ENCODE measurements at places on chromosomes 12 and 14.

GRCh38 chr12:132554845-132555630 is 55.3 kb downstream of the LRCOL1 start:
- no peaks in the 10 kb centered on the region for H3K36me3 ChIP-seq
- no peaks in the 10 kb centered on the region for H3K27me3 ChIP-seq
- H3K4me1 ChIP-seq: peaks cover 25% of the 10 kb centered on the region
- no peak overlapping the region for H3K4me3 ChIP-seq
- DNase-seq: no peak
- no peak overlapping the region for H3K27ac ChIP-seq

DNA sequence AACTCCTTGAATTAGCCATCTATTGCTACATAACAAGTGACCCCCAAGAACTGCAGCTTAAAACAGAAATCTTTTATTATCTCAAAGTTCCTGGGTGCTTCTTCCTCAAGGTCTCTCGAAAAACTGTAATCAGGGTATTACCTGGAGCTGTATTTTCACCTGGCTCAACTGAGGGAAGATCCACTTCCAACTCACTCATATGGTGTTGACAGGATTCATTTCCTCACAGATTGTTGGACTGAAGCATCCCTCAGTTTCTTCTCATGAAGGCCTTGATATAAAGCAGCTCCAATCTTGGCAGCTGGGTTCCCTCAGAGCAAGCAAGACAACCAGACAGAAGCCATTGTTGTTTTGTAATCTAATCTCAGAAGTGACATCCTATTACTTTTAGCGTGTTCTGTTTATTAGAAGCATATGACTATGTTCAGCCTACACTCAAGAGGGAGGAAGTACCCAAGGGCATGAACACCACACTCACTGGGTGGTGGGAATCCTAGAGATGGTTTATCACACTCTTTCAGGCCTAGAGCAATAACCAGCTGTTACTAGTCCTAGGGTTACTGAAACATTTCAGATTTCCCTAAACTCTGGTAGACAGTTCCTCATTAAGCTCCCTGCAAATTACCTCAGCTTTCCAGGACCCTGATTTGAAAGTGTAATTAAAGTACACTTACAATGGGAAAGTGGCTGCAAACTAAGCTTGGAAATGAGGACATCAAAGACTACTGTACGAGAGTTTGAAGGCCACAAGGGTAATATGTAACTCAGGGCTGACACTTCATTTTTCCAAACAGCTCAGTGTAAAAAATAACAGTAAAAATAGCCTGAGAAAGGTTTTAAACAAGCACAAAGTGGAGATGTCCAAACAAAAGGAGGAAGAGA is 222.2 kb downstream of the SEC23A start:
- no peak overlapping the region for H3K4me3 ChIP-seq
- H3K36me3 ChIP-seq: no peaks in the 10 kb centered on the region
- peaks cover 4% of the 10 kb centered on the region for H3K27me3 ChIP-seq

- H3K36me3 ChIP-seq: peaks cover 70% of the 10 kb centered on the region
- no peak overlapping the region for H3K4me3 ChIP-seq
Observed at GRCh38 chr12:51766067-51766676, 82.3 kb downstream of the FIGNL2 start.

GRCh38 chr12:122422730-122423257 is 325 bp upstream of the CLIP1 start:
- peaks cover 15% of the 10 kb centered on the region for H3K4me1 ChIP-seq
- H3K4me3 ChIP-seq: peak overlapping the region; percentile 81
- H3K27ac ChIP-seq: peak overlapping the region; percentile 70
- no peaks in the 10 kb centered on the region for H3K36me3 ChIP-seq
- peak; percentile 70 for DNase-seq

- peaks cover 22% of the 10 kb centered on the region for H3K36me3 ChIP-seq
- no peak overlapping the region for H3K4me3 ChIP-seq
- H3K4me1 ChIP-seq: peaks cover 13% of the 10 kb centered on the region
- DNase-seq: no peak
Observed at GRCh38 chr14:104935955-104936354, 11.3 kb downstream of the PLD4 start.

- no peaks in the 10 kb centered on the region for H3K4me1 ChIP-seq
- no peak overlapping the region for H3K27ac ChIP-seq
- no peak overlapping the region for H3K4me3 ChIP-seq
- no peak for DNase-seq
- H3K36me3 ChIP-seq: no peaks in the 10 kb centered on the region
Observed at GRCh38 chr12:30213166-30213565, 429.4 kb upstream of the TMTC1 start.

DNA sequence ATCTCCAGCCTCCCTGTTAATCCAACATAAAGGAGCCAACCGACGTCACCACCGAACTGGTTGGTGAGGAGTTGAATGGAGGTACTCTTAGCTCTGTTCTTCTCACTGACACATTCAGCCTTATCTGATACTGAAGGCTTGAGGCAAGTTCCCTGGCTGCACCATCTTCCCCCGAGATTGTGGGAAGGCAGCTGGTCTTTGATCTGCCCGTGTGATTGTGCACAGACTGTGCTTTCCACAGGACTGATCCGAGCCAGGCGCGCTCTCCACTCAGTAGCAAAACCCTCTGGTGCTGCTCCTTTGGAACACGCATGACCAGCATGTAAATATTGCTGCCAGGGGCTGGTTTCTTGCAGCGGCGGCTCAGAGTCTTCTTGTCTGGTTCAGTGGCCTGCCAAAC is 30.1 kb upstream of the DLK1 start:
- peaks cover 38% of the 10 kb centered on the region for H3K4me1 ChIP-seq
- peaks cover 17% of the 10 kb centered on the region for H3K27me3 ChIP-seq
- H3K4me3 ChIP-seq: no peak overlapping the region
- H3K36me3 ChIP-seq: no peaks in the 10 kb centered on the region
- no peak for DNase-seq

- no peak for DNase-seq
- H3K36me3 ChIP-seq: no peaks in the 10 kb centered on the region
- H3K27me3 ChIP-seq: no peaks in the 10 kb centered on the region
Observed at GRCh38 chr12:22624548-22624869, 462 bp upstream of the ETNK1 start.

DNA sequence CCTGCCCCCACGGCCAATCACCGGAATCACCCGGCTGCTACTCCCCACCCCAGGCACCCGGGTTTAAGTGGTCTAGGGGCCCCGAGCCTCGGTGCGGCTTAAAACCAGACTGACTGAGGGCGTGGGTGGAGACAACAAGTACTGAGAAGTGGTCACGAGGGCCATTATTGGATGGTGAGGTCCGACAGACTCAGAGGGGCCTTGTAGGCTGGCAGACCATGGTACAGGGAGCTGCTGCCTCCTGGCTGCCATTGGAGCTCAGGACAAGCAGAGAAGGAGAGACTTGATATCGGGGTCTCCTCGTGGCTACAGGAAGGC is 54.1 kb downstream of the FBRSL1 start:
- H3K4me1 ChIP-seq: peaks cover 33% of the 10 kb centered on the region
- H3K27ac ChIP-seq: no peak overlapping the region
- H3K36me3 ChIP-seq: peaks cover 26% of the 10 kb centered on the region
- no peaks in the 10 kb centered on the region for H3K27me3 ChIP-seq
- H3K4me3 ChIP-seq: no peak overlapping the region
- no peak for DNase-seq

DNA sequence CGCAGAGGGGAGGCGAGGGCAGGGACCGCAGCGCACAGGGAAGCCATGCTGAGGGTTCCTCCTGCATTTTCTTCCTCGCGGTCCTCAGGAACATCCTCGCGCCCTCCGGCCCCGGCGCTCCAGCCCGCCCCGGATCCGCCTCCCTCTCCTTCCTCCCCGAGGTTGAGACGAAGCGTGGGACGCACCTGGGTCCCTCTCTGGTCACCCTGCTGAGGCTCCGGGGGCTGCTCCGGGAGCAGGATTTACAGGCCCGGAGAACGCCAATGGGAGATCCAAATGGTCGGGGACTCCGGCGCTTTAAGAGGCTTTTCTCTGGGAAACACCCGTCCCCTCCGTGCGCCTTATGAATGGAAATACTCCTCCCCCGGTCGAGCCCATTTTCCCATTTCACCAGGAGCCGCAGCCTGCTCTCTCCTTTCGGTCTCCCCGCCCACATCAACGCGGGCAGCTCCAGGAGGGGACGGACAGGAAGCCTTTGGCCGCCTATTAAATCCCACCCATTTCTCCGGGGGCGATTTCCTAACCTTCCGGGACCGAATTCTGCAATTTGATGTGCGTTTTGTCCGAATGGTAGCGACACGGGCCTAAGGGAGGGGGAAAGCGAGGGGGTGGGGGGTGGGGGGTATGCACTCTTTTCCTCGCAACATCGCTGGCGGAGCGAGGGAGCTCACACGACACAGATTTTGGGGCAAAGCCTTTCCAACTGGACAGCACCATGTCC is at the start of gene UNC79:
Gene UNC79, plus strand, starts transcription at position 625 of the 721 bp plus-strand sequence. Its CDS starts 91 bp downstream, at position 716.
- no peaks in the 10 kb centered on the region for H3K36me3 ChIP-seq
- H3K4me1 ChIP-seq: peaks cover 10% of the 10 kb centered on the region
- no peak within 1 kb of the TSS for H3K27ac ChIP-seq
- DNase-seq: no peak
- peaks cover 28% of the 10 kb centered on the region for H3K27me3 ChIP-seq
- peak within 1 kb of the TSS; percentile 46 for H3K4me3 ChIP-seq

GRCh38 chr14:68779761-68780323 is 13.0 kb downstream of the ZFP36L1 start:
- peak overlapping the region; percentile 85 for H3K27ac ChIP-seq
- no peak overlapping the region for H3K4me3 ChIP-seq
- H3K36me3 ChIP-seq: no peaks in the 10 kb centered on the region
- H3K4me1 ChIP-seq: peaks cover 38% of the 10 kb centered on the region

GRCh38 chr12:6333566-6333965 is 8.3 kb downstream of the TNFRSF1A start:
- no peak overlapping the region for H3K4me3 ChIP-seq
- peak; percentile 80 for DNase-seq
- H3K4me1 ChIP-seq: peaks cover 55% of the 10 kb centered on the region
- H3K27ac ChIP-seq: peak overlapping the region; percentile 99
- no peaks in the 10 kb centered on the region for H3K27me3 ChIP-seq

- H3K4me1 ChIP-seq: peaks cover 2% of the 10 kb centered on the region
- H3K27me3 ChIP-seq: no peaks in the 10 kb centered on the region
- DNase-seq: no peak
- H3K4me3 ChIP-seq: no peak overlapping the region
- H3K27ac ChIP-seq: no peak overlapping the region
Observed at GRCh38 chr14:74660167-74660566, 48.1 kb upstream of the LTBP2 start.

- no peak overlapping the region for H3K4me3 ChIP-seq
- no peak overlapping the region for H3K27ac ChIP-seq
- H3K27me3 ChIP-seq: no peaks in the 10 kb centered on the region
- no peaks in the 10 kb centered on the region for H3K36me3 ChIP-seq
- H3K4me1 ChIP-seq: no peaks in the 10 kb centered on the region
Observed at GRCh38 chr12:102865821-102866615, 51.0 kb downstream of the PAH start.

GRCh38 chr12:64876388-64877071 is 52.1 kb downstream of the TBC1D30 start:
- peaks cover 11% of the 10 kb centered on the region for H3K27me3 ChIP-seq
- no peaks in the 10 kb centered on the region for H3K36me3 ChIP-seq
- H3K27ac ChIP-seq: no peak overlapping the region
- no peaks in the 10 kb centered on the region for H3K4me1 ChIP-seq

DNA sequence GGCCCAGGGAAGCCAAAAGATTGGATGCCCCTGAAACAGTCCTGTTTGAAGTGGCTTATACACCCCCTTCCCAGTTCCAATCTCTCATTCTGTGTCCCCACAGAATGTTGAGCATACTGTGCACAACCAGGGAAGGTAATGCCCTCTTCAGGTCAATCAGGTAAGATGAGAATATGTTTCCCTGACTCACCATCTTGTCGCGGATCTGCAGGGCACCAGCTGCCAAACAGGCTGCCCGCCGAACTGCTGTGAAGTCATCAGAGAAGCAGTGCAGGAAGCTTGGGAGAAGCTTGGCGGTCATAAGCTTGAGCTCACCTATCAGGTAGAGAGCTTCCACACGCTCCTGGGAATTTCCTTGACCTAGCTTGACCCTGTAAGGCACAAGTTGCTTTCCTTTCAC is 9.6 kb downstream of the RIOX1 start:
- DNase-seq: no peak
- no peaks in the 10 kb centered on the region for H3K27me3 ChIP-seq
- H3K27ac ChIP-seq: no peak overlapping the region
- H3K4me3 ChIP-seq: no peak overlapping the region
- peaks cover 19% of the 10 kb centered on the region for H3K36me3 ChIP-seq

DNA sequence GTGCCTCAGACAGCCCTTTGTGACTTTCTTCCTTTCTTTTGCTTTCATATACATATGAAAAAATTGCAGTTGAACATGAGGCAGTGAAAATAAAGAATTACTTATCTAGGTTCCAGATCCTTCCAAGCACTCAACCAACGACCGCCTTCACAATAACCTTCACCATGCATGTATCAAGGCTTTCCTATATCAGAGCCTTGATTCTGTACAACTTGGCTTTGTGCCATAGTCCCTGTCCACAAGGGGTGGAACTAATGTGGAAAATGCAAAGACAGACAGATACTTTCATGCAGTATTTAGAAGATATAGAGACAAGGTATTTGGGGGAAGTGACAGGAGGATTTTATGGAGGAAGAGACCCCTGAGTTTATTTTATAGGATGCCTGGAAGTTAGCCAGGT is 48.6 kb upstream of the PLEKHA5 start:
- no peak for DNase-seq
- H3K27me3 ChIP-seq: no peaks in the 10 kb centered on the region
- no peak overlapping the region for H3K4me3 ChIP-seq
- no peaks in the 10 kb centered on the region for H3K4me1 ChIP-seq
- no peak overlapping the region for H3K27ac ChIP-seq

DNA sequence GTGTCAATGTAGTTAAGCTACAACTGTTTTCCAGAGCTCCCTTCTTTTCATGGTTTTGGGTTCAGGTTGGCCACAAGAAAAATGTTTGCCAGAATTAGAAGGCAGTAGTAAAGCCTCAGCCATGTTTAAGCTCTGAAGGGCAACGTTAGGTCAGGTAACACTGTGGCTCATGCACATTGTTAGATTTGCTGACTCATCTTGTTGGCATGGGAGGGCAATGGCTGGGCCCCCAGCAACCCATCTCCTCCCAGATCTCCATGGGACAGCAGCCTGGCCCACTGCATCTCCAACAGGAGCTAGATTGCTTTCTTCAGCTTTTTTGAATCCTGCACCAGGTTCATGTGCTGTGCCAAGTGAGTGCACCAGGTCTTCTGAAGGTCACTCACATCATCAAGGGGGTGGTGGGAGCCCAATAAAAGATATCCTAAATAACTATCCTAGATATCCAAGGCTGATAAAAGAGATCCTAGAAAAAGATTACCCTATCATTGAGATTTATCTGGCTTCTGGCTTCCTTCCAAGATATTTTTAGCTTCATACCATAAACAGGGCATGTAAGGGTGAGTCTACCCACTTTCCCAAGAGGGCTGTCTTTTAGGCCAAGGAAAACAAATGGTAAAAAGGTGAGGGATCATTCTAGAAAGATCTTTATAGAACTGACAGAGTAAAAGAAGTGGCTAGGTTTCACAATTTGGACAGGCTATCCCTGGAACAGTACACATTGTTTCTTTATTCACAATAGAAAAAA is 28.9 kb downstream of the PTGER2 start:
- peaks cover 6% of the 10 kb centered on the region for H3K4me1 ChIP-seq
- DNase-seq: no peak
- no peak overlapping the region for H3K4me3 ChIP-seq
- no peaks in the 10 kb centered on the region for H3K27me3 ChIP-seq
- no peaks in the 10 kb centered on the region for H3K36me3 ChIP-seq
- peak overlapping the region; percentile 0 for H3K27ac ChIP-seq

GRCh38 chr14:86372402-86372801 is 842.5 kb downstream of the FLRT2 start:
- H3K27ac ChIP-seq: no peak overlapping the region
- H3K36me3 ChIP-seq: no peaks in the 10 kb centered on the region
- no peak for DNase-seq
- no peaks in the 10 kb centered on the region for H3K4me1 ChIP-seq
- no peak overlapping the region for H3K4me3 ChIP-seq
- H3K27me3 ChIP-seq: no peaks in the 10 kb centered on the region

- H3K4me1 ChIP-seq: no peaks in the 10 kb centered on the region
- no peak overlapping the region for H3K4me3 ChIP-seq
- H3K36me3 ChIP-seq: no peaks in the 10 kb centered on the region
Observed at GRCh38 chr14:53916239-53916638, 40.4 kb downstream of the BMP4 start.

Measured in mesenchymal stem cell (in vitro differentiated cells and primary cell).